ENCODE measurements at places on chromosomes 4 and X.

DNA sequence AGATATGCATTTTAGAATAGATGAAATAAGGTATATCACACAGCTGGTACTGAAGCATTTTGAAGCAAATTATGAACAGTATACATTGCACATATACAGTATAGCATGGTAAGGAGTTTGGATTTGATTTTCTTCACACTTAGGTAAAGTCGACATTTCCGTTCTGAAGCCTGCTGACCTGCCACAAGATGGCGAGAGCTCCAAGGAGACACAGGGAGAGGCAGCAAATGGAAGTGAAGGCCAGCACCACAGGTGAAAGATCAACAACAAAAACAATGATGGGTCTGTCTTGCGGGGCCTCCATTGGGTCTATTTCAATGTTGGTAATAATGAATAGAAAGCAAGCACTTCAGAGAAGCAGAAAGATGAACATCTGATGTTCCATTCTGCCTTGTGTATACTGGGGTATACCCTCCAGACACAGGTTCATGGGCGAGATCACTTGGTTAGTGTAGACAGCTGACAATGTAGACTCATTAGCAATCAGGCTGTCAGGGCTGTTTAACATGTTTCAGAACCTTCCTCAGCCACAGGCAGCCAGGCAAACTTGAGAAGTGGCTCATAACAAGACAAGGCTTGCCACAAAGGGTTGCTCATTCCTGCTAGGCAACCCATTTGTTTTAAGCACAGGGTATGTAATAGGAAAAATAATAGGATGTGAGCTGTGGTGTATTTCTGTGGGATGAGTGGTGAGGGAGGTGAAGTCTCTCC is 21.4 kb upstream of the NOX1 start:
- peak; percentile 44 for DNase-seq

- no peak for DNase-seq
These were observed 56.6 kb upstream of the MAGED1 start for GRCh38 chrX:51836823-51837222.

DNA sequence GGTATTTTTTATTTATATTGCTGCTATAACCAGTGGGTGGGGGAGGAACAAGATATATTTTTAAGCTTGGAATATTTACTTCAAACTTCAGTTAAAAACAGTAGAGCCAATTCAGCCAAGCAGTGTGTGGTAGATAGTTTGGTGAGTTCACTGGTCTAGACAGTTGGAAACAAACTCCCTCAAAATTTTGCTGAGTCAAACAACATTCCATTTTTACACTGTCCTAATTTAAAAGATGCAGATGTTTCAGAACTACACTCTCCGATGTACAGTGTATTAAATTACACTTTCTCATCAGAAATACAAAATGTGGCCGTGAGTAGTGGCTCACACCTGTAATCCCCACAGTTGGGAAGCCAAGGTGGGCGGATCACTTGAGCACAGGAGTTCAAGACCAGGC is 23.3 kb downstream of the PRKX start:
- no peak for DNase-seq

DNA sequence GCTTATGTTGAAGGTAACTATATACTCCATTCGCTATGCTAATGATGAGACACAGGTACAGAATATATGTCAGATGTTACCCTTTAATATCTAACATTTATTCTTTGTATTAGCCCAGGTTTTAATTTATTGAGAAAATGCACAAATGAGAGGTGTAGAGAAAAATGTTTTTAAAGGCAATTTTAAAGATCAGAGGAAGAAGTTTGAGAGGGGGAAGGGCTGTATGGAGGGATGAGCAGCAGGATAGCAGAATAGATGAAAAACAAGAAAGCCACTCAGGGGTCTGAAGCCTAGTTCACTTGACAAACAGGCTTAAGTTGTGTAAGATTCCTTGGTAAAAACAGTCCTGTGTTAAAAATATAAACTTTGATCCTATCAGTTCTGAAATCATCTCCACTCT is 3.7 kb downstream of the MAB21L2 start:
- no peak for DNase-seq

DNA sequence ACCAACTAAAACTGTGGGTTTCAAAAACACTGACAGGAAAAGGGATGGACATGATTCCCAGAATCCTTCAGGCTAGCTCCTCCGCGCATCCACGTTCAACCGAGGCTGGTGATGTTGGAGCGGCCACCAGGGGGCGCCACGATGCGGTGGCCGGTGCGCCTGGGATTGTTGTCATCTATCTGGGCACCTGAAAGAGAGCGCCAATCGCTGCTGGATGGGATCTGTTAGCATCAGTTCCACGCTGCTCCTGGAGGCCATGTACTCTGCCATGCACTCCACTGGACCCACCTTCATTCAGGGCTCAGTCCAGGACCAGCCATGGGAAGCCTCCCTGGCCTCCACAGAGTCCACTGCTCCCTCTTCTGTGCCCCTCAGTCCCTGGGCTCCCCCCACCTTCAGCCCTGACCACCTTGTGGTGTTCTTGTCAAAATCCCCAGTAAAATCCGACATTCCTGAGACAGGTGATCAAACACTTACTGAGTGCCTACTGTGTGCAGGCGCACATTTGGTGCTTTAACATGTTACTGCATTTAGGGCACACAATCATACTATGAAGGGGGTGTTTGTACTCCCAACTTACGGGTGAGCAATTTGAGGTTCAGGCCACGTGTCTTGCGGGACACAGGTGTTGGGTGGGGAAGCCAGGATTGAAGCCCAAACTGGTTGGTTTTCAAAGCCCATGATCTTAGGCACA is 71.1 kb downstream of the CRMP1 start:
- peak; percentile 60 for DNase-seq

GRCh38 chrX:9765072-9765736 is 443 bp downstream of the GPR143 start:
- peak; percentile 60 for DNase-seq

GRCh38 chr4:70313736-70314135 is 21.0 kb upstream of the CABS1 start:
- no peak for DNase-seq

- no peak for DNase-seq
These were observed 147.8 kb downstream of the PCDH18 start for GRCh38 chr4:137384476-137384875.

GRCh38 chr4:73631565-73632226 is 11.5 kb upstream of the RASSF6 start:
- no peak for DNase-seq

- no peak for DNase-seq
These were observed 82.9 kb downstream of the CLCN4 start for GRCh38 chrX:10239611-10240064.

GRCh38 chr4:82865592-82865991 is 25.4 kb downstream of the SEC31A start:
- no peak for DNase-seq

DNA sequence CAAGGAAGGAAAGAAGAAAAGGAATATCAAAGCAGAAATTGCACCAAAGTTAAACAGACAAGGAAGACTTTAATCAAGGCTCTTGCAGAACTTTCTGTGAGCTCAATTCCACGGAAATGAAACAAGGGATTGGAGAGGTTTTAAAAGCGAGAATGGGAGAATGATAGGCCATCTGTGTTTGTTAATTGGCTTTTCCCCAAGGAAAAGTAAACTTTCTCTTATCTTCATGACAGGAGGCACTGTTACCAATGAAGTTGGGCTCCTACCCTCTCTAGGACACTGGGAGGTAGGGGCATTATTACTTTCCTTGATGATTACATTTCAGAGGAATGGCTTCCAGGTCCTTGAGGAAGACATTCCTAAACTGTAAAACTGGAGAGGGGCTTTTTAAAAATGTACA is 328.8 kb upstream of the NWD2 start:
- DNase-seq: no peak

- peak; percentile 49 for DNase-seq
These were observed at the start of gene HEPH for GRCh38 chrX:66163849-66164411. Gene HEPH (plus strand): TSS chrX:66164247. CDS start chrX:66170571, 6,324 bp downstream.

GRCh38 chr4:170025523-170026252 is 507 bp downstream of the MFAP3L start:
- no peak for DNase-seq

DNA sequence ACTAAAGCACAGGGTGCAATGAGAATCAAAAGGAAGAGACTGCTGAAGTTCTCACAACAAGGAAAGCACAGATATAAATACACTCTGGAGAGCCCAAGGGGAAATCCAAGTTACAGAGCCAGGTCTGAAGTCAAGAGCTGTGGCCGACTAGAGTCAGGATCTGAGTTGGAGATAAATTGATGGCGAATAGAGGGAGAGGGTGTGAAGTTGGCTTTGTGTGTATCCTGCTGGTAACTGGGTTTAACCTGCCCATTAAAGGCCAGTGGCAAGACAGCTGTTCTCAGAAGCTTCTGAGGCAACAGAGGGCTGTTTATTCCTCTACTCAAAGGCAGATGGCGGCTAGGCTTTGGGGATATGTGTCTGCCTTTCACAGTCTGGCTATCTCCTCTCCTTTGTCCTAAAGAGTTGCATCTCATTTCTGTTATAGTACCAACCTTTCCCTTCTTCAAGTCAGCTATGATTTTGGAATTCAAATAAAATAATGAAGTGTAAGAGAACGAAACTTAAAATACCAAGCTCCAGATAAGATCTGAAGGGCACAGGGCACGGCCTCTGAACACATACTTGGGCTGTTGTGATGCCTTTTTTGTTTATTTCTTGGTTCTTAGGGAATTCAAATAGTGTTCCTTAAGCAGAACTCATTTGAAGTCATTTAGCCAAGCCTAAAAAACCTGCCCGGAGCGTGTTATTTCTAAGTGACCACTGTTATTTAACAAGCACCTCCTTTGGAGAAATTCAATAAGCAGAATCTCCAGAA is 142.1 kb downstream of the APBB2 start:
- DNase-seq: no peak

DNA sequence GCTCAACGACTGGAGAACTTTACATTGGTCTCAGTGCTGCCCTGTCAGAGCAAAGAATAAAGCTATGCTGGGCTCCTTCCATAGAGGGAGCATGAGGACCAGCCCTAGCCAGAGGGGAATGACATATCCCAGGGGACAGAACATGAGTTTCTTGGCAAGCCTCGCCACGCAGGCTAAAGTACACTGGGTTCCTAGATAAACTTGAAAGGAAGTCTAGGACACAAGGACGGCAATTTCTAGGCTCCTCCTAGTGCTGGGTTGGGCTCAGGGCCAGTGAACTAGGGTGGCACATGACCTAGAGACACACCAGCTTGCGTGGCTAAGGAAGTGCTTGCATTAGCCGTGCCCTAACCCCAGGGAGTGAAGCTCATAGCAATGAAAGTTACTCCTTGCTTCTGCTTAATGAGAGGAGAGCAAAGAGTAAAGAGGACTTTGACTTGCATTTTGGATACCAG is 141.0 kb downstream of the MAB21L2 start:
- DNase-seq: no peak

- DNase-seq: no peak
These were observed 62.4 kb downstream of the SYNPO2 start for GRCh38 chr4:118950929-118951570.

DNA sequence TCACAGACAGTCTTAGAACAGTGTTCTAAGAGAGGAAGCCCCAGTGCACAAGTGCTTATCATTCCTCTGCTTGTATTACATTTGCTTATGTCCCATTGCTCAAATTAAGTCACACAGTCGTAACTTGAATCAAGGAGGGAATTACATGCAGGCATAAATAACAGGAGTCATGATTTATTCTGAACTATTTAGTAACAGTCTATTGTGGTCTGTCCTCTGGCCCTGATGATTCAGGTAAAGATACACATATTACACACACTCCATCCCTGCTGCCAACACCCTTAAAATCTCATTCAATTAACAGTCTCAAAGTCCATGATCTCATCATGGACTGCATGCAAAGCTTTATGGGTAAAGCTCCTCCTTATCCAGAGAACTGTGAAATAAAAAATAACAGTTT is 60.1 kb downstream of the GRIA2 start:
- no peak for DNase-seq

DNA sequence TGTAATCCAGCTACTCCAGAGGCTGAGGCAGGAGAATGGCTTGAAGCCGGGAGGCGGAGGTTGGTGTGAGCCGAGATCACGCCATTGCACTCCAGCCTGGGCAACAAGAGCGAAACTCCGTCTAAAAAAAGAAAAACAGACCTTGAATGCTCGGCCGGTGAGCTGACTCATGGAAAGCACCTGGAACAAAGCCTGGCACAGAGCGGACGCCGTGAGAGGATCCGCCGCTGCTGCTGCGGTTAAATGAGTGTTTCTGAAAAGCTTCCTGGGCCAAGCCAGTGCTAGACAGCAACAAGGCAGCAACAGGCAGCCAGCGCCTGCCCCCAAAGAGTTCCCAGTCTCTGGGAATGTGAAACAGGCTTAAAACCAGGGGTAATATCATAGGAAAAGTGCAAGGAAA is 186.4 kb downstream of the AFAP1 start:
- no peak for DNase-seq

DNA sequence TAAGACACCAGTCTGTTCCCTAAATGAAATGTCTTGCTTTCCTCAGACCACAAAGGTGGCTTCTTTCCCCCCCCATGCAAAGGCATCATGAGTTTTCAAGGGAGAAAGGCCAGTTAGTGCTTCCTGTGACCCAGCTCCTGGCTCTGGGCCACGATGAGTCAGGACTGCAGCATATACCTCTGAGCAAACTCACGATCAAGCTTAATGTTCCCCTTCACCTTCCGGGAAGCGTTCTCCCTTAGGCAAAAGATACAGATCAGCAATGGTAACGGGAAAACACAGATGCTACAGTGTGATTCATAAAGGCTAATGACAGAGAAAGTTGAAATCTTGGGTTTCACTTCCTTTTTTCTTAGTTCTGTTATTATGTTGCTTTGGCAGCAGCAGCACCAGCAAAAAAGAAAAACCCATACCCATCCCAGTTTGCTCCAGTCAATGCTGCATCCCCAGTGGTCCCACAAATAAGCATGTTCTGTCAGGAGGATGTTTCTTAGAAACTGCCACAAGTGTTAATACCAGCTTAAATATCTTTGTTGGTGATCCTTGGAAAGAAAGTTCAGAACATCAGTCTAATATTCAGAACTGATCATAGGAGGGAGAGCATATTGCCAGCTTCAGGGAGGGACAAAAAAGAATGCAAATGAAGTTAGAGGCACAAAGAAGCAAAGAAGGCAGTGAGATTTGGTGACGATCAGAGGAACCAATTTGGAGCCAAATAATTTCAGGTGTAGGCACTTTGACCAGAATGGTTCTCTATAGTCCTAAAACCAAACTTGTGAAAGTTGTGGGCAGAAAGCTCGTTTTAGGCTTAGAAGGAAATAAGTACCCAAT is 41.2 kb downstream of the LONRF3 start:
- DNase-seq: no peak
